ENCODE measurements at places on chromosomes 11 and 22. TPM values are rescaled to one million over a fixed set of nuclear protein-coding genes. Genes with fewer than 3 reads are reported as not detected.

GRCh38 chr11:95375886-95376285 is 144.9 kb upstream of the SESN3 start:
- H3K4me1 ChIP-seq, result no peaks in the 10 kb centered on the region
- H3K4me3 ChIP-seq, result no peak overlapping the region
- DNase-seq, result no peak
- no peaks in the 10 kb centered on the region for H3K36me3 ChIP-seq
- H3K27me3 ChIP-seq, result no peaks in the 10 kb centered on the region
- H3K27ac ChIP-seq, result no peak overlapping the region

- no peaks in the 10 kb centered on the region for H3K4me1 ChIP-seq
- no peak for DNase-seq
- H3K27ac ChIP-seq, result no peak overlapping the region
- H3K27me3 ChIP-seq, result peaks cover 2% of the 10 kb centered on the region
These were observed 10.7 kb downstream of the ISX start for GRCh38 chr22:35076630-35077029.

- no peak overlapping the region for H3K4me3 ChIP-seq
- no peak for DNase-seq
- no peaks in the 10 kb centered on the region for H3K27me3 ChIP-seq
- no peaks in the 10 kb centered on the region for H3K4me1 ChIP-seq
These were observed 675.3 kb downstream of the BRD1 start for GRCh38 chr22:49152127-49152938.

DNA sequence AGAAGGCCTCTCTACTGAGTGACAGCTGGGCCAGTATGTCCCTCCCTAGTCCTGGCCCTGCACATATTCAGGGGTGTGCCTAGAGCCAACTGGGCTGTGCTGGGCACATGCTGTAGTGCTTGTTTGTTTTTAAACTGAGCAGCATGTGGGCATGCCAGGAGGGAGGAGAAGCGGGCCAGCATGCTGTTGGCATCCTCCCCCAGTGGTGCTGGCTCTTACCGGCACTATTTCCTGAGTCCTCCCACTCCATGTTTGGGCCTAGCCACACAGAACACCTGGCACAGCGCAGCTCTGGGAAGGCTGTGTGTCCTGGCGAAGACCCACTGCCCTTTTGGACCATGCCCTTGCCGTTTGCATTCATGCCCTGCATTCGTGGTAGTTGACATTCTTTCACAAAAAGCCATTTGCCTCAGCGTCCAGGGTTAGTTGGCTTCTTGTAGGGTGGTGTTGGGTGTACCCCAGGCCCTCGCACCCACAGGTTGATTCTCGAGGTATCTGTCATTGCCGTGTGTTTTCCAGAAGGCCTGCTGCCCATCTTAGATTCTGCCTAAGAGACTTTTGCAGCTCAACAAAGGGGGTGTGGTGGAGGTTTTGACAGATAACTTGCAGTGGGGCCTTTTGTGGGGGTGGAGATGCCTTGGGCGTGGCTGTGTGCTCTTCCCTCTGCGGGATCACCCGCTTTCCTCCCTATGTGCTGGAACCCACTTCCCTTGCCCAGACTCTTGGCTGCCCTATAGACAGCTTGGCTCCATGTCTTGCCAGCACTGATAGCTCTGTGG is 13.6 kb downstream of the DGCR8 start:
- DNase-seq, result no peak
- no peak overlapping the region for H3K4me3 ChIP-seq
- H3K36me3 ChIP-seq, result peaks cover 60% of the 10 kb centered on the region

GRCh38 chr11:18294862-18295261 is 27.1 kb downstream of the HPS5 start:
- H3K27ac ChIP-seq, result no peak overlapping the region
- no peaks in the 10 kb centered on the region for H3K27me3 ChIP-seq
- DNase-seq, result no peak
- H3K4me1 ChIP-seq, result no peaks in the 10 kb centered on the region

The APOBEC3F gene
- 2.3 TPM for total RNA-seq

The CCDC87 gene
- total RNA-seq, result 0.14 TPM

The OR5B21 gene
- not detected for total RNA-seq

The TAF1D gene
- total RNA-seq, result 97.7 TPM

The CEP126 gene
- total RNA-seq, result 0.25 TPM

All from liver (tissue), 10 donors.